Stimulated activated CD4-positive, alpha-beta T cell treated with anti-CD3 and anti-CD28 coated beads, Interleukin-1b, Interleukin-23, amount 100 ng/mL, for 24 hours (primary cell): ENCODE measurements at places on chromosomes 12 and 14.
A peak's percentile ranks its signal among the peaks of the same experiment; 100 is the strongest.

- no peak for DNase-seq
Measured at GRCh38 chr12:57483466-57483865, 3.8 kb upstream of the ARHGAP9 start.

- no peak for DNase-seq
Measured at GRCh38 chr12:131140697-131141096, 187.0 kb downstream of the ADGRD1 start.

GRCh38 chr12:120086801-120087621, 29.5 kb downstream of the RAB35 start:
- peak; percentile 97 for DNase-seq

GRCh38 chr14:22073801-22074200, 400.2 kb upstream of the OR4E1 start:
- DNase-seq = no peak

DNA sequence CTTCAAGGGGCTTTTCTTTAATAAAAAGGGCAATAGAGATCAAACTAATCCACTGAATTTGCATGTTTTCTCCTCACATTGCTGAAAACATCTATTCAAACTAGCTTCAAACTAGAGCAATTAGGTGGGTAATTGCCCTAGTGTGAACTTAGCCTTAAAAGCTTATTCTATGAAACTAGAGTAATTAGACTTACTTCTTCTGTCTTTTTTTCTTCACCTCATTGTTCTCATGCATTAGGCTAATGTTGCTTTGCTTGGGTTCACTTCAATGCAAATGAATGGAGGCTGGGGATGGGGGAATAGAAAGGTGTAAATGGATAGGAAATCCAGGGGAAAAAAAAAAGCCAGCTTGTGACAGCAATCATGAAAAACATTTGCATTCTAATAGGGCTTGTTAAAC, 414.8 kb upstream of the LMO3 start:
- DNase-seq = no peak

DNA sequence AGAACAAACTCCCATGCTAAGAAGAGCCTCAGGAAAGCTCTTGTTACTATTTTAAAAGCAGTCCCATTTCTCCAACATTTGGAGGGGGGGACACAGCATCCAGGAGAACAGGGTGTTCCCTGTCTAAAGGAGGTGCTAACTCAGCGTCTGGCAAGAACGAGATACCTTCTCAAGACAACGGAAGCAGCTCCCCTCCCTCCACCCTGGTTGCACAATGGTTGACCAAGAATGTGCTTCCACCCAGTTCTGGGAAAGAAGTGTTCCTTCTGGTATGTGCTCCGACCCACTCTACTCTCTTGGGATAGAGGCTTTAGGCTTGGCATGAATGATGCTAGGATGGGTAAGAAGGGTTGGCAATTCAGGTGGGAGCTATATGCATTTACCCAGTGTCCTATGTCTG, 1.5 kb upstream of the KRT6A start:
- no peak for DNase-seq
